CD4-positive, CD25-positive, alpha-beta regulatory T cell (primary cell): ENCODE measurements at places on chromosomes 5 and 9.

- DNase-seq, result no peak
Observed at GRCh38 chr5:83721953-83722901, 1.6 kb upstream of the HAPLN1 start.

DNA sequence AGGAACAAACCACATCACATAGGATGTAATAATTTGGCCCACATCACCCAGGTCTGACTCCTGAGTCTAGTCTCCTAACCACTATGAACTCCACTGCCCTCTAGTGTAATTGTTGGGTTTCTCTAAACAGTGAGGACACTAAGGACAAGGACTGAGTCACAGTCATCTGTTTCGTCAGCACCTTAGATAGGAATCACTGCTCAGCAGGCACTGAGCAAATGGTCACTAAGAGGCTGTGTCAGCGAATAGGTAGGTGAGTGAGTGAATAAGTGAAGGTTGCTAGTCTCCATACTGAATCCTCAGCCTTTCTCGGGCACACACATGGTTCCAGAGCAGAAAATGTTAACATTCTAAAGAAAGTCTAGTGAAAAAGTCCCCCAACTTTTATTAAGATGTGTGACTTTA, 278.6 kb downstream of the SPOCK1 start:
- DNase-seq, result no peak

DNA sequence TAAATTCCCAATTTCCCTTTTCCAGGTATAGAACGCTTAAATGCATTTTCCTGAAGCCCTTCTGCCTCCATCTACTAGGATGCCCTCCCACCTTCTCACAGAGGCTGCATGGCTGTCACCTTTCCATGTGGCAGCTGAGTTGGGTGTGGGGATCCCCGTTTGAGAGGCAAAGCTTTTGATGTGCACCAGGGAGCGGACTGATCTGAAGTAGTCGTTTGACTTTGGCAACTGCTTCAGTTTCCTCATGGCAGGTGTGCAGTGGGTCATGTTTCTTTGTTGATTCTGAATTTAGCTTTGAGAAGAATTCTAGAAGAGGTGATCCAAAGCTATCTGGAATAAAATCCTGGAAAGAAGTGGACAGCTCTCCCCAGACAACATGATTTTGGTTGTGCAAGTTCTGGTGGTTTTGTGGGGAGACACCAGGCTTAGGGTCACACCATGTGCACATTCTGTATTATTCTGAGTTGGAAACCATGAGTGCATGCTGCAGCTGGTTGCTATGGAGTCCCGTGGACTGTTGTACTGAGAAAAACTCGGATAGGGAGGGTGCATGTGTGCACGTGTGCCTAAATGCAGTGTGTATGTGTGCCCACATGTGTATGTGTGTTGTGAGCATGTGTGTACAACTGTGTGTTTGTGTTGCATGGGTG, 63.5 kb downstream of the GADD45G start:
- no peak for DNase-seq

DNA sequence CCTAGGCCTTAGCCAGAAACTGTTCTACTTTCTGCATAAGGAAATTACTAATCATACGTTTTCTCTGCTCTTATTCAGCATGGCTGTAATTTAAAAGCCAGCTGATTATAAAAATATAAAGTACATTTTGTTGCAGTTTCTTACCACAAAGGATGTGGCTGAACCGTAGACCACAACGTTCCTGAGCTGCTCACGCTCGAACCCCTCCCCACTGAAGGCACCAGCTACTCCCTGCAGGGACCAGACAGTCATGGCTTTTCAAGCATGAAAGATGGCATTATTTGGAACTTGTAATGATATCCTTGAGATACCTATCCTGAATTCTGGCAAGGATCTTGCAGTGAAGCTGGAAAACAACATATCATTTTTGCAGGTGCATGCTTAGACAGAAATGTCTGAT, 91.8 kb upstream of the DMRT1 start:
- peak; percentile 77 for DNase-seq

DNA sequence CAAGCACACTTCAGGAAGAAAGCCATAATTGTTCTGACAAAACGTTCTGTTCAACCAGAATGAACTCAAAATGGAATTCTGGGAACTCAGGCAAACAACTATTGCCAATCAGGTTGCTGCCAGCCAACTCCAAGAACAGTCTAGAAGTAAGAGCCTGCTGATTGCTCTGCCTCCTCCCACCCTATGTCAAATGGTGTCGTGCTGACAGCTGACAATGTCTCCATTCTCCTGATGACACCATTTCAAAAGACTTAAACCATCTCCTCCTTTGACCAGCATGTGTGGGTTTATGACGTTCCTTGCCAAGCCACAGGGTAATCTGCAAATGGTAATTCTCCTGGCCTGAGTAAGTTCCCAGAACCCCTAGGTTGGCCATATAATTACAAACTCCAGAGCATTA, 21.9 kb upstream of the PLIN2 start:
- no peak for DNase-seq

- DNase-seq, result no peak
Observed at GRCh38 chr5:56918054-56918453, 8.7 kb downstream of the SETD9 start.

DNA sequence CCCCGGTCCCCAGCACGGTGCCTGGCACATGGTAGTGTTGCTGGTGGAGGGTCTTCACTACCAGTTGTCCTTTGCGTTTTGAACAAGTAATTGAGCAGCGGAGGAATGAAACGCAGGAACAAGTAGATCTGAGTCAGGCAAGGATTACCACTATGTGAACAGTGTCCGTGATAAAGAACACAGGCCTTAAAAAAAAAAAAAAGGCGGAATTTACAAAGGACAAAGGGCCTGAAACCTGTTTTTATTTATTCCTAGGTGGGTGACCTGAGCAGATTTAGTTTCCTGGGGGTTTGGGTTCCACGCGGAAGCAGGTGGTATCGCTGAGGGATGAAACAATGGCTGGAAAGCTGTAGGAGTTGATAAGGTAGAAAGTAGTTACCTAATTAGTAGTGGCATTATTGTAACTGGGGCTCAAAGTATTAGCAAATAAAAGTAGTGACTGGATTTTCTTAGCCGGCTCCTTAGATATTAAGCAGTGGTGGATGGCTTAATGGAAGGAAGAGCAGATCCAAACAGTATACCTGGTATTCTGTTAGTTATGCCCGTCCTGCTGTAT, 1.1 kb downstream of the RUSC2 start:
- no peak for DNase-seq

GRCh38 chr9:94826044-94826443, 99.5 kb downstream of the AOPEP start:
- DNase-seq, result no peak

DNA sequence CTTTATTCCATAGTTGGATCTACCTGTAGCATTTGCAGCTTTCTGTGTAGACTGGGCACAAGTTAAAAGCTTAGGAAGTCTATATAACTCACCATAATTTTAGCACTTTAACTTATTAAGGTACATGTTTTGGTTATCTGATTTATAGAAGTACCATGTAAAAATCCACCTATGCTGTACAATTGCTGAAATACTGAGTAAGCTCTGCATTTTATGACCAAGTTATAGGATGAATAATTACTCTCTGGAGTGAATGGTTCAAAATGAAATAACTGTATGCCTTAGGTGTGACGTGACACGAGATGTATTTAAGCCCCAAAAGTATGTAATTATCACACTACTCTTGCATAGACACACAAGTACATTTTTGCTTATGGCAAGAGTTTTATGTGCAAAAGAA, 22.1 kb downstream of the ZSWIM6 start:
- DNase-seq, result no peak

DNA sequence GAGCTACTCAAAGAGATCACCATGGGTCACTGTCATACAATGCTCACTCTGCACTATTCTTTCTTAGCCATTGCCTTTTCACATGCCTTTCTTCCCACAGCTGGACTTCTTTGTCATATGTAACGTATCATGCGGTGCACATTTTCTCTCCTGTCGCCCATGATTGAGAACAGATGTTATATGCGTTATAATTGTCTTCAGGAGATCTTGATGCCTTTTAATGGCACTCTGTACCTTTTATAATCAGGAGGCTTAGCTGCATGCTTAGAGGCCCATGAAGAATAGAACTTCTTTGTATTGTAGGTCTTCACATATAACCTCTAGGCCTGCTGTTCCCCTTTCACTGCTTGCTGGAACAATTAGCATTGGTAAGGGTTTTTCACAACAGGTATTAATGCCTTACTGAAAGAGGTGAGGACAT, 436.1 kb downstream of the CDH10 start:
- DNase-seq, result no peak

DNA sequence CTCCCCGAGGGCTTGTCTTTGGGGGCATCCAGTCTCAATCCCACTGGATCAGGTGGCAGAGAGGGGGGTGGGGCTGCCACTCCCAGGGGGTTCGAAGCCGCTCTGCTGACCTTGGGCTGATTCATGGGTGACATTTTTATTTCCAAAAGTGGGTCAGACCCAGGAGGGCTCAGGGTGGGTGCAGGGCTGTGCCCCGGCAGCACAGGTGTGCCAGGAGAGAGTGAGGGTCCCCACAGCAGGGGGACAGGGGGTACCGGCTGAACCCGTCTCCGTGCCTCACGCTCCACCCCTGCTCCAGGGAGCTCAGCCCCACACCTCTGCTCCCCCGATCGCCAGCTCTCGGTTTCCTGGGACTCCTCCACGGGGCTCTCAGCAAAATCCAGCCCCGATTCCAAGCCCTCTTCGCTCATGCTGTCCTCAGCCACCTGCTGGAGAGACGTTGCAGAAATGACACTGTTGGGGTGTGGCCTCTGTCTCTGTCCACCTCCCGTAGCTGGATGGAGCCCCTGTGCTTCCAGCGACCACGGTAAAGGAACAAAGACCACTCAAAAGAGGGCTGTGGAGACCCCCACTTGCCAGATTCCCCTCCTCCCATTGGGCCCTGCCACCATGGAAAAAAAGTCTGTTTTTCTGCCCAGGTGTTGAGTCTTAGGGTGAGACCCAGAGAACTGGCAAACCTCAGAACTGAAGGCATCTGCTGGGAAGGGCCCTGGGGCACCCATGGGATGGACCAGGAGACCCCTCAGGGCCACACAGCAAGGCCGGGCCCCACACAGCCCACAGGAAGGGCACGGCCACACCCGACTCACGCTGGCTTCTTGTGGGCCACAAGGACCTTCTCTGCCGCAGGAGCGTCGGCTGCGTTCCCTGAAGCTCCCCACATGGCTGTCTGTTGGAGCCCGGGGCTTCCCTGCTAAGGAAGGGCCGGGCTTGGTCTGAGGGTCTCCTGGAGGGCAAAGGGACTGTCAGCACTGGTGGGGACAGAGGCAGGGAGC, 10.6 kb upstream of the QSOX2 start:
- DNase-seq, result no peak

DNA sequence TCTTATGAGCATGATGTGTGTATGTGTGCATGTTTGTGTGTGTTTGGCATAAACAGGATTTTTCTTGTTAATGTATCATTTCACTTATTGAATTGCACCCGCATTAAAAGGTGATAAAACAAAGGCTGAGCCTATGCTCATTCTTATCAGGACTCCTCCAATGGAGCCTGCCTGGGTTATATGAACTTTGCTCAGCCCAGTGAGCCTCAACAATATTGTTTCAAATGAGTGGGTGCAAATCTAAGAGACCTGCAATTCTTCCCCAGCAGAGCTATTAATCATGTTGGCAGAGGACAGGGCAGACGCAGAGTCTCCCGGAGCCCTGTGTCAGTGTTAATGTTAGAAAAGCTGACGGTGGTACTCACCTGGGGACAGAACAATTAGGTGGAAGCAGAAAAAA, 71.6 kb downstream of the SH3RF2 start:
- no peak for DNase-seq

GRCh38 chr5:135461481-135462151, 9.5 kb upstream of the TIFAB start:
- no peak for DNase-seq

- peak; percentile 43 for DNase-seq
Observed at GRCh38 chr5:157571357-157571827, 4.2 kb downstream of the ADAM19 start.

DNA sequence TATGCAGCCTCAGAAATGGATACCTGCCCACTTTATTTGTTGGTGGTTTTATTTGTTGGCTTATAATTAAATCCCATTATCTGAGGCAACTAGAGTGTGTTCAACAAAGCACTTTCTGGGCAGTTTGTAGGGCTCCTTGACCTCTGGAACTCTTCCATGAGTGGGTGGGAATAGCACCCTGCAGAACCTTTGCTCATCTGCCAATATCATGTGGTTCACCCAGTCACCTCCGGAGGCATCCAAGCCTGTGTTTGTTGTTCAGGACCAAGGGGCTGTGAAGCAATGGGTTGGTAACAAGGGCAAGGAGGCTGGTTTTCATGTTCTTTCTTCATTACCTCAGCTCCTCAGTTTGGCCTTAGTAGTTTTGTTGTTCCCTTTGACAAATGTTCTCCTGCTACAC, 314.0 kb downstream of the NDUFS4 start:
- no peak for DNase-seq

DNA sequence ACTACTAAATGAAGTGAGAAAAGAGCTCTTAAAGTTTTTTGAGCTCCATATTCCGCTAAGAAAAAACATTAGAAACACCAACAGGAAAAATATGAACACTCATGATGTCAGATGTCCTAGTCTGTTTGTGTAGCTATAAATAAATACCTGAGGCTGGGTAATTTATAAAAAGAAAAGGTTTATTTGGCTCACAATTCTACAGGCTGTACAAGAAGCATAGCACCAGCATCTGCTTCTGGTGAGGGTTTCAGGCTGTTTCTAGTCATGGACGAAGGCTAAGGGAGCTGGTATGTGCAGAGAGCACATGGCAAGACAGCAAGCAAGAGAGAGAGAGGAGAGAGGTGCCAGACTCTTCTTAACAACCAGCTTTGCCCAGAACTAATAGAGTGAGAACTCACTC, 186.2 kb downstream of the PLK2 start:
- DNase-seq, result no peak

DNA sequence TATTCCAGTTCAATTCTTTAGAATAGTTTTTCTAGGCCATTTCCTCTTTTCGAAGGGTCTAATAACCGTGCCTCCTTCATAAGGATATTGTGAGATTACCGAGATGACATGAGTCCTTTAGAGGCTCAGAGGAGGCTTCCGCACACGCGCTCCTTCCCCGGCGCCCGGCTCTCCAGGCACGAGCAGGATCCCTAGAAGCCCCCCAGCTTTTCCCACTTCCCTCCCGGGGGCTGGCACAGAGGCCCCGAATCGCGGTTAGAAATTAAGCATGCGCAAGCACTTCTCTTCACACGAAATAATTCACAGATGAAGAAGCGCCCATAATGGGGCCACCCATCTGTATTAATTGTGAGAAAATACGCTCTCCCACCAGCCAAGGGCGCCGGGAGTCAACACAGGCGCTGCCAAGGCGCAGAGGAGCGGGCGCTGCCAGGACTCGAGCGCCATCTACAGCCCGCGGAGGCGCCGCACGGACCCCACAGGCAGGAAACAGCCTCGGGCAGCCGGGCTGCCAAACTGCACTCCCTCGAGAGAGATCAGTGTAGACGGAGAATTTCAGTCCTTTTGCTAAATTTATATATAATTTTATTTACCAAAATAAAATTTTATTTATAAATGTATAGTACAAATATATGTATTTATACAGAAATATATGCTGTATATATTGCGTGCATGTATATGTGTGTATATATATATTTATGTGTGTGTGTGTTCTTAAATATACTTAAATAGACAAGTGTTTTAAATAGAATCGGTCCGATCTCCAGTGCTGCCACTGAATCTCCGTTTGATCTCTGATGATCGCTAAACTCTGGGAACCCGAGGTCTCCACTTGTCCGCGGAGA, 258.1 kb upstream of the NFIL3 start:
- DNase-seq, result peak; percentile 55
